ENCODE measurements at places on chromosomes 7 and 10.

GRCh38 chr7:64990216-64990615 lies 620 bp downstream of the ZNF117 start:
- no peak for DNase-seq

GRCh38 chr10:113791691-113792090 lies 40.2 kb downstream of the PLEKHS1 start:
- no peak for DNase-seq

DNA sequence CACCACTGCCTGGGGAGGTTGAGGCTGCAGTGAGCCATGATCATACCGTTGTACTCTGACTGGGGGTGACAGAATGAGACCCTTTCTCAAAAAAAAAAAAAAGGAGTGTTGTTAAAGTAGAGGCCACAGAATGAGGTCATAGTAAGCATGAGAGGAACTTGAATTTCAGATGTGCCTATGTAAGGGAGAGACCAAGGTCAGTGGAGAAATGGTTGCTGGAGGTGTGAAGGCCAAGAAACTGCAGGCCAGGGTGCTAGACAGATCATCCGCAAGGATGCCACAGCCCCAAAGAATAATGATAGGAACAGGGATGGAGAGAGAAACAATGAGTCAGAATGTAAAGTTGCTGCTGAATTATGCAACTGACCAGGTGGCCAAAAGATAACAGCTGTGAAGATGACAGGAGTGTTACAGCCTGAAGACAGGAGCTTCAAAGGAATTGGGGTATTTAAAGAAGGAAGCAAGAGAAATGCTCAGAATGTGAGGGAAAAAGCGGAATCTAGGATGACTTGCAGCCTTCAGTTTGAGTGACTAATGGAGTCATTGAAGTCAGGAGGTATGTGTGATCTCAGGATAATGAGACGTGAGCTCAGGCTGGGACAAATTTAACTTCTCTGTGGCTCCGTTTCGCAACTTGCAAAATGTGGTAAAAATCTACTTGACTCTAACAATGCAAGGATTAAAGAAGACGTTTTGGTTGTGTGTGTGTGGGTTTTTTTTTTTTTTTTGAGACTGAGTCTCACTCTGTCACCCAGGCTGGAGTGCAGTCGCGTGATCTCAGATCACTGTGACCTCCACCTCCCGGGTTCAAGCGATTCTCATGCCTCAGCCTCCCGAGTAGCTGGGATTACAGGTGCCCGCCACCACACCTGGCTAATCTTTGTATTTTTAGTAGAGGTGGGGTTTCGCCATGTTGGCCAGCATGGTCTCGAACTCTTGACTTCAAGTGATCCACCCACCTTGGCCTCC lies 22.2 kb downstream of the TYW1B start:
- no peak for DNase-seq

GRCh38 chr7:135661311-135662122 lies 797 bp upstream of the STMP1 start:
- no peak for DNase-seq

- DNase-seq = no peak
These were observed 27.5 kb downstream of the RSU1 start for GRCh38 chr10:16789765-16790164.

GRCh38 chr10:44807451-44807850 lies 103.7 kb upstream of the TMEM72 start:
- DNase-seq = no peak

Measured in cerebellar cortex (tissue), 1 donor.